ENCODE measurements at places on chromosomes 11 and 22.

DNA sequence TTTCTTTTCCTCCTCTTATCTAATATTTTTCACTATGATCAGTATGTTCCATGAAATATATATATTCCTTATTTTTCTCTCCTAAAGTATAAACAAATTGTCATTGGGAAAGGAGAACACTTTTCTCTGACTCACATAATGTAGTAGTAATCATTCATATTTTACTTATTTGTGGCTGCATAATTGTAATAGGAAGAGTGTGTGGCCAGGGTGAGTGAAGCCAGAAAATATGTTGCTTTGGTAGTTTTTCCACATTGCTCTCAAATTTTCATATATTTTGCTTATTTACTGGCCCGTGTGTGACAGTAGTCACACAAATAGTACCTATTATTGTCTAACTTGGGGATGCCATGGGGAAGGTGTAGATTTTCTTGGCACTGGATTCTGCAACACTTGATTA is 172.1 kb downstream of the DYNC2H1 start:
- no peak for DNase-seq

GRCh38 chr11:70130636-70131035 is 52.5 kb downstream of the ANO1 start:
- DNase-seq, result no peak

GRCh38 chr11:78063440-78064181 is at the start of gene THRSP:
THRSP (plus strand) TSS chr11:78063861; CDS start chr11:78063882, 21 bp downstream.
- peak; percentile 77 for DNase-seq

GRCh38 chr11:126332221-126332711 is 23.2 kb upstream of the ST3GAL4 start:
- peak; percentile 93 for DNase-seq

DNA sequence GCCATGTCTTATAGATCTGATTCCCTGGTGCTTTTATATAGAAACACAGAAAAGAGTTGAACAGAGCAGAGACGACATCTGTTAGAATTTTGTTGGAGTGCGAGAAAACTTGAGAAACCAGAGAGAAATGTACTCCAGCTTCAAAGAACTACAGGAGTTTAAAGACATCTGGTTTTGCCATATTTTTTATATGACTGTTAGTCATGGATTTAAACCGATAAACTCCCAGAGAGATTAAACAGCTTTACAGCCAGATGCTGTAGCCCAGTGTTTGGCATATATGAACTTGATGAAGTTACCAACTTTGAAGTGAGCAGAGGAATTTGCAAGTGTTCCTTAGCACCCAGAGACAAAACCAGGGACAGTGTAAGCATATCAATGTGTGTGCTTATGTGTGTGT is 1083.1 kb downstream of the LRRC4C start:
- no peak for DNase-seq

DNA sequence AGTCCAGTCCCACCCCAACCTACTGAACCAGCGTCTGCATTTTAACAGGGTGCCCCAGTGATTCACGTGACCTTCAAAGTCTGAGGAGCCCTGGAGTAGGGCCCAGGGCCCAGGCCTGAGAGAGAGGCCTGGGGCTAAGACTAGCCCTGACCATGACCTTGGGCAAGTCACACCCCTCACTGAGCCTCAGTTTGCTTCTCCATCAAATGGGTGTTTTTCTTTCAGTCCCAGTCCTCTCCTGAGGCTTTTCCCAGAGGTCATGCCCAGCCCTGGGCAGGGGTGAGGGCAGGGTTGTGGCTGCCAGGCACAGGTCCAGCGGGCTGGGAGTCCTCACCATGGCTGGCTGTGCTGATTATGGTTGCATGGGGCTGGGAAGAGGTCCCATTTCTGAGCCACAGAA is 33.0 kb upstream of the GCAT start:
- no peak for DNase-seq

DNA sequence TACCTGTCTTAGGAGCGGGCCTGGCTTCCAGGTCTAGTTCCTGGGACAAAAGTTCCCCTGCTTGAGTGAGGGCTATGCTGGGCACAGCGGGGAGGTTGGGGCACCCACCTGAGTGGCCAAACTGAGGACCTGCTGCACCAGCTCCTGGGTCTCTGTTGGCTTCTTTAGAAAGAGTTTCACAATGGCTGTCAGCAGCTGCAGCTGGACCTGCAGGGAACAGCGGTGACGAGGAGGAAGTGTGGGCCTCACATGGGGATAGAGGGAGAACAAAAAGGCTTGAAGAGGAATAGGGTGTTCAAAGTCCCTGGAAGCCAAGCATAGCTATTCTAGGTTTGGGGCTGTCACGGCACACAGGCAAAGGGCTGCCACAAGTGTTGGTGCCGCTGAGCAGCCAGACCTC is 26.7 kb upstream of the RASL10A start:
- DNase-seq, result no peak

GRCh38 chr11:45754261-45754709 is 50.7 kb upstream of the SLC35C1 start:
- no peak for DNase-seq

- no peak for DNase-seq
Measured at GRCh38 chr22:25712661-25713400, 29.2 kb upstream of the MYO18B start.

GRCh38 chr11:131476266-131476665 is 105.9 kb downstream of the NTM start:
- no peak for DNase-seq

DNA sequence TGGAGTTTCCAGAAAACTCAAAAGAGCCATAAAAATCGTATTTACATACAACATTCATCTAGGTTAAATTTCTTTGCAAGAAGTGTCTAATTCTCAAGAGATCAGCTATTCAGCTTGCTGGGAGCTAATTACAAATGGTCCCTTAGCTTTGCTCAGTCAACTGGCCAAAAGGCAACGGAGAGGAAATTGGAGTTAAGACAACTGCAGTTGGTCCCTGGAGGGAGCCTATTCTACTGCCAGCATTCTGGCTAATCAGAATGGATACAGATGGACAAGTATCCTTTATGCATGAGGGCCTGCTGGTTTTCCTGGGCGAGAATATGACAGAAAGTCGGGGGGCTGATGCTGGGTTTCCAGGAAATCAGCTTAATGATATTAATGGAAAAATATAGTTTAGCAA is 45.5 kb downstream of the KCNJ1 start:
- no peak for DNase-seq

GRCh38 chr11:3165152-3165705 is at the start of gene OSBPL5:
OSBPL5 (minus strand) TSS chr11:3165310; CDS start chr11:3129148, 36,162 bp downstream.
- peak; percentile 34 for DNase-seq

DNA sequence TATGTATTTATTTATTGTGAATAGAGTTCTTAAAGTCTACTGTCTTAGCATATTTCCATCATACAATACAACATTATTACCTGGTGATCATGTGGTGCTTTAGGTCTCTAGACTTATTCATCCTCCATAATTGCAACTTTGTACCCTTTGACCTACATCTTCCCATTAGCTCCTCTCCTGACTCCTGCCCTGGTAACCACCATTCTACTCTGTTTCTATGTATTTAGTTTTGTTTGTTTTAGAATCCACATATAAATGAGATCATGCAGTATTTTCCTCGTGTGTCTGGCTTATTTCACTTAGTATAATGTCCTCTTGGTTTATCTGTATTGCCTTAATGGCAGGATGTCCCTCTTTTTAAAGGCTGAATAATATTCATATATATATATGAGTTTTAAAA is 22.7 kb downstream of the NCAM1 start:
- no peak for DNase-seq

DNA sequence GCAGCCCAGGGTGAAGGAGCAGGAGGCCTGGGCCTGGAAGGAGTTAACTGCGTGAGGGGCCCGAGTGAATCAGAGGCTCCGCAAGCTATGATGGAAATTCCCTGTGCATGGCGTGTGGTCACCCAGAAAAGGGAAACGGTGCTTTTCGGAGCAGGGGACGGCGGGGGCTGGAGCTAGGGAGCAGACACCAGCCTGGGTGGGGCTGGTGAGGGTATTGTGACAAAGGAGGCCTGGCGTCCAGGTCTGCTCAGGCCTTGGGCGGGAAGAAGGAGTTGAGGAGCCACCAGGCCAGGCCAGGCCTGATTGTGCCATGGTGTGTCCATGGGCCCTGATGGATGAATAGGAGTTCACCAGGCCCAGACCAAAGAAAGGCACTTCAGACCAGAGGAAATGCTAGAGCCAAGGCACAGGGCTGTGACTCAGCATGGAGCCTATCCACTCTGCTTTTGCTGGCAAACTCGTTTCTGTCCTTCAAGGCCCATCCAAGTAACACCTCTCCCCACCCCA is 12.8 kb upstream of the SPI1 start:
- no peak for DNase-seq

GRCh38 chr11:129989149-129989813 is 13.4 kb downstream of the PRDM10 start:
- no peak for DNase-seq

DNA sequence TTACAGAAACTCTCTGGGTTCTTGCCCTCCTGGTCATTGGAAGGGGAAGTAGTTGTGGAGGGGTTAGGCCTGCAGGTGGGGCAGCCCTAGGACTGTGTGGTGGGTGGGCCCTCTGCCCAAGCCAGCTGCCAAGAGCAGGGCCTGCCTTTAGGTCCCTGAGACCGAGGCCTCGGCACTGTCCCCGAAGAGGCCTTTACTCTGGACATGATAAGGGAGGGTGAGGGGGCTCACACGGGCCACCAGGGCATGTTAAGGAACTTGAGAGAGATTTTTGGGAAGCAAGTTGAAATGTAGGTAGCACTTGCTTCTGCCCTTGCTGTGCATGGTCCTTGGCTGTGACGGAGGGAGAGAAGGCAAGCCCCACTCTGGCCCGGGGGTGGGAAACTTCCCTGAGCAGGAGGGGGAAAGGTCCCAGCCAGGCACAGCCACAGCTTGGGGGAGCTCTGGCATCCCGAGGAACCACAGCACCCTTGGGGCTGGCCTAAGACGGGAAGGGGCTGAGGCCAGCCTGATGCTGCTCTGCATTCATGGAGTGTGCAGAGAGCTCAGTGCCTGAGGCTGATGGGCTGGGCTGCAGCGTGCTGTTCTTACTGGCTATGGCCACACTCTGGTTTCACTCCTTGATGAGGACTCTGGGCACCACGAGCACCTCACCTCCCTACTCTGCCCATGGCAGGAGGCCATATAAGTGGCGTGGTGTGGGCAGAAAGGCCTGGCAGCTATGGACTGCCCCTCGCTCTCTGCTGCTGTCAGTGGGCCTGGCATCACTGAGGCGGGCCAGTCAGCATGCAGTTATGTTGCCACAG is 7.8 kb upstream of the RANBP1 start:
- DNase-seq, result no peak

DNA sequence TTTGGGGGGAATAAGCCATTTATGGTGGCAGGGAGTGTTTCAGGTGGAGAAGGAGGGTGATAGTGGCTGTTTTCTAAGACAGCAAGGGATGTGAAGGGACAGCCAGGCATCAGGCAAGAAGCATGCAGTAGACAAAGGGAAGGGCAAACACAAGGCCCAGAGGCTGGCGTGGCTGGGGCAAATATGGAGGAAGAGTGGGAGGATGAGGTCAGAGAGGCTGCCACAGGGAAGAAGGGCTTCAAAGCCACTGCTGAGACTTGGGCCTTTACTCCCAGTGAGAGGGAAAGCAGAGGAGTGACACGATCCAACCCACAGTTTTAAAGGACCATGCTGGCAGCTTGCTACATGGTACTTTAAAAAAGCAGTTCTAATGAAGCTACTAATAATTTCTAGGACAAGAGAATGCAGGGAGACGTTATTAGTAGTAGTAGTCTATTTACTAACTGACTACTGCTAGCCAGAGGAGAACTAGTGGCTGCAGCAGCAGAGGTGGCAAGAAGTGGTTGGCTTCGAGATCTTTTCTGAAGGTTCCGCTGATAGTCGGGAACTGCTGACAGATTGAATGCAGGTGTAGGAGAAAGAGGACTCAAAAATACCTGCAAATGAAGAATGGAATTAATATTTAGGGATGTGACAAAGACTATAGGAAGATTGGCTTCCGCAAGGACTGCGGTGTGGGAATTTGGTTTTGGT is 13.7 kb downstream of the KMT5B start:
- no peak for DNase-seq

- no peak for DNase-seq
Measured at GRCh38 chr11:111982019-111982464, 43.2 kb upstream of the DLAT start.

- DNase-seq, result no peak
Measured at GRCh38 chr22:32800994-32801536, 440 bp upstream of the TIMP3 start.

Data from NCI-H446 treated with DMSO at 0.1 percent for 48 hours (cell line).